ENCODE measurements at places on chromosomes 3 and 15.

GRCh38 chr3:45616158-45616557, 21.6 kb downstream of the LIMD1 start:
- no peak for DNase-seq

- no peak for DNase-seq
Observed at GRCh38 chr15:33161209-33161608, 33.3 kb downstream of the FMN1 start.

- DNase-seq, result no peak
Observed at GRCh38 chr3:104198131-104198530, 1168.6 kb upstream of the ALCAM start.

- no peak for DNase-seq
Observed at GRCh38 chr3:77244981-77245380, 205.1 kb downstream of the ROBO2 start.

GRCh38 chr3:12044860-12045259, 40.7 kb downstream of the SYN2 start:
- peak; percentile 0 for DNase-seq

DNA sequence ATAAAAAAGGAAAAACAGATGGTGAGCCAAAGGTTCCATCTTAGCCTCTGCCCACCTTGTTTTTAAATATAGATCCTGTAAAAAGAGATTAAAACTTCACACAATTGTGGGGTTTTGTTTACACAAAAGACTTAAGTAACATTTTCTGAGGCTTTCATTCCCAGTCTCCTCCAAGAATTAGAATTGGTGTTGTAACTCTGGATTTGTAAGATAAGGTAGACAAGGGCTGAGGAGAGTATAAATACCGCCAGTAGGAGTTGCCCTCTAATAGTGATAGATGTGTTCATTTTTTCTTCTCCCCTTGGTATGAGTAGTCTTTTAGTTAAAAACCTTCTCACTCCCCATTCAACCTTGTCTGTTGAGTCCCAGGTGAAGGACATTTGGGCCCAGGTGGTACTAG, 8.5 kb downstream of the MINDY2 start:
- DNase-seq, result no peak

- DNase-seq, result peak; percentile 75
Observed at GRCh38 chr3:170809007-170809974, 60.7 kb downstream of the RPL22L1 start.

DNA sequence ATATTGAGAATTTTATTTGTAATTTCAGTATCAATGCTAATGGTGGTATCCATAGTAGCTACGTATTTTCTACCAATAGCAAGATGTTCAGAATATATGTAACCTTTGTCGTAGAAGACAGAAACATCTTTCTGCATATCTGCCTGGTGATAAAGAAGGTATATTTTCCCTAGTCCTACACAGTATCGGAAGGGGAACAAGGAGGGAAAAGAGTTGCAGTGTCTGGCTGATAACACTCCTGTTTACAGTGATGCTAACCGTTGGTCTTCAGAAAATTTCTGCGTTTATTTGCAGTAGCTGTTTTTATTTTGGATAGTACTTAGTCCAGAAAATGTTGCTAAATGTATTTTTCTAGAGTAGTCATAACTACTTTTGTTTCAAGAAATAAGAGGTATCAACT, 25.2 kb downstream of the TSC22D2 start:
- DNase-seq, result no peak

- DNase-seq, result no peak
Observed at GRCh38 chr3:82085851-82086475, 324.5 kb upstream of the GBE1 start.

DNA sequence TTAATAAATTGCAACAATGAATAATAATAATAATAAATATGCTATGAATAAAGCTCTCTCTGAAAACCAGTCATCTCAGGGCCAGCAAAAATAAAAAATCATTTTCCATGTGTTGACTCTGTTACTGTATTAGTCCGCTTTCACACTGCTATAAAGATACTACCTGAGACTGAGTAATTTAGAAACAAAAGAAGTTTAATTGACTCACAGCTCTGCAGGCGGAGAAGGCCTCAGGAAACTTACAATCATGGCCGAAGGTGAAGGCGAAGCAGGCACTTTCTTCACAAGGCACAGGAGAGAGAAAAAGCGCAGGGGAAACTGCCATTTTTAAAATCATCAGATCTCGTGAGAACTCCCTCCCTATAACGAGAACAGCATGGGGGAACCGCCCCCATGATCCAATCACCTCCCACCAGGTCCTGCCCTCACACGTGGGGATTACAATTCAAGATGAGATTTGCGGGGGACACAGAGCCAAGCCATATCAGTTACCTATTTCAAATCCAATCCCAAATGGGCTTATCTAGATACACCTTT, 224.1 kb downstream of the IGSF11 start:
- DNase-seq, result no peak

- DNase-seq, result no peak
Observed at GRCh38 chr15:60695713-60696522, 217.0 kb upstream of the ICE2 start.

- no peak for DNase-seq
Observed at GRCh38 chr3:115989684-115990421, 366.5 kb downstream of the GAP43 start.

GRCh38 chr15:77636209-77636608, 3.5 kb upstream of the LINGO1 start:
- DNase-seq, result no peak

DNA sequence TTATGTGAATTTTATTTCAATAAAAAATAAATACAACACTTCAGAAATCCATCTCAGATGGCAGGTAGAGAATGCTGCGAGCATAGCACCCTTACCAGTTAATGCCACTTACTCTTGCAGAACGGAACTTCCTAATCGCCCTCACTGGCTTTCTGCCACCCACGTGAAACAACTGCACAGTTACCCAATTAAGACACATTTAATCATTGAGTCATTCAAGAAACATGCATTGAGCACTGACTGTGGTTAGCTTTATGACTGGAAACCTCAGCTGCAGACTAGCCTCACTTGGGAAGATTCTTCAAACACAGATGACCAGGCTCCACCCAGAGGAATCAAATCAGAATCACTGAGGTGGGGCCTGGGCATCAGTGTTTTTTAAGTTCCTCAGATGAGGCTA, 5.6 kb upstream of the MFGE8 start:
- no peak for DNase-seq

GRCh38 chr3:158839966-158840365, 38.1 kb downstream of the MFSD1 start:
- no peak for DNase-seq

DNA sequence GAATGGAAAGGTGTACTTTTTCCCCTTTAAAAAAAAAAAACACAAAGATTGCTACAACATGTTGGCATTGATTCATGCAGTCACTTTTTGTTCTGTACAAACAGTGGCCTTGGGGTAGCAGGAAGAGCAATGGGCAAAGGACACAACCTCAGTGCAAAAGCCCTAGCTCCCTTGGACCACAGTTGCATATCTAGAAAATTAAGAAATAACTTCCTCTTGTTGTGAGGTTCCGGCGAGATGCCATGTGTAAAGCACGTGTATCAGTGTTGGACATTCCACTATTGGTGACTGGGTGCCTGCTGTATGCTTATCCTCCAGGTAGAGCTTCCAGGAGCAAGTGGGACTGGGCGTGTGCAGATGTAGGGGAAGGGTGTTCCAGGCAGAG, 164.5 kb downstream of the THSD4 start:
- DNase-seq, result no peak

GRCh38 chr3:34229876-34230275, 431.4 kb downstream of the PDCD6IP start:
- DNase-seq, result no peak

- no peak for DNase-seq
Observed at GRCh38 chr15:74592222-74592621, 23.4 kb upstream of the CLK3 start.

DNA sequence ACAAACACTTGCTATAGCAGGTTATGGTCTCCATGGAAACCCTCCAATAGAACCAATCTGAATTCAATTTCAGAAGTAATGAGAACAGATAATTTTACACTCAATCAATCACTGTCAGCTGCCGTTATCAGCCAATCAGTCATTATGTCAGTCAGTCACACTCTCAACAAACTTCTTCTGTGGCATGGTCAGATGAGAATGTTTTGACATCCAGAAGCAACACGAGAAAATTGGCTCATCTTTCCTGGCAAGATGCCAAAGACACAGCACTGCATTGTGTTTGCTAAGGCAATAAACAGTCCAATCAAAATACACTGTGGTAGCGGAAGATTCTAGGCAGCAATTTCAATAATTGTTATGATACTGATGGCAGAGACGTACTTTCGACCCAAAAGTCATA, 190.7 kb downstream of the RORA start:
- DNase-seq, result no peak

- peak; percentile 40 for DNase-seq
Observed at GRCh38 chr3:13650210-13651056, 101.5 kb downstream of the FBLN2 start.

DNA sequence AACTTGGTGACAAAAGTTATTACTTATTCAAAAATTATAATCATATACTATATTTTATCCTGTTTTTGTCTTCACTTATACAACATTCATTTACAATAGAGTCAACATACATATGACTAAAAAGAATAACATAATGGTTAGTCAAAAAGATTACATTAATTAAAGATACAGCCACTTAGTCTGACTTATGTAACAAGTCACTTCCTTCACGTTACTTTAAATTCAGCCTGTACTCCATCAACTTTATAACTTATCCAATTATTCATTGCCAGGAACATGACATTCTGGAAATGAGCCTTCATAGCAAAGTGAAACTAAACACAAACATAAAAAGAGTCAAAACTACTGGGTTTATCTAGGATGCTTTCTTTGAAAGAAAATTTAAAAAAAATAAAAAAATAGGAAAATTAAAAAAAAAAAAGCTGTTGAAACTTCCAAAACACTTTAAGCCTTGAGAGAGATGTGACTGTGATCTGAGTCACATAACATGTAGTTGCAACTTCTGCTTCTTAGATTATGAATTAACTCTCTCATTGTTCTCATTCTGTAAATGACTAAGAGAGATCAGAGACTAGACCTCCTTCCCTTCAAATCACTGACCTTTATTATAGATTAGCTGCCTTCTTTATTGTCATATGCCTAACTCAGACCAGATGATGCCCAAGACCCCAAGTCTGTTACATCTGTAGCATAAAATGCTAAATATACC, 107.8 kb downstream of the MYRIP start:
- DNase-seq, result no peak

DNA sequence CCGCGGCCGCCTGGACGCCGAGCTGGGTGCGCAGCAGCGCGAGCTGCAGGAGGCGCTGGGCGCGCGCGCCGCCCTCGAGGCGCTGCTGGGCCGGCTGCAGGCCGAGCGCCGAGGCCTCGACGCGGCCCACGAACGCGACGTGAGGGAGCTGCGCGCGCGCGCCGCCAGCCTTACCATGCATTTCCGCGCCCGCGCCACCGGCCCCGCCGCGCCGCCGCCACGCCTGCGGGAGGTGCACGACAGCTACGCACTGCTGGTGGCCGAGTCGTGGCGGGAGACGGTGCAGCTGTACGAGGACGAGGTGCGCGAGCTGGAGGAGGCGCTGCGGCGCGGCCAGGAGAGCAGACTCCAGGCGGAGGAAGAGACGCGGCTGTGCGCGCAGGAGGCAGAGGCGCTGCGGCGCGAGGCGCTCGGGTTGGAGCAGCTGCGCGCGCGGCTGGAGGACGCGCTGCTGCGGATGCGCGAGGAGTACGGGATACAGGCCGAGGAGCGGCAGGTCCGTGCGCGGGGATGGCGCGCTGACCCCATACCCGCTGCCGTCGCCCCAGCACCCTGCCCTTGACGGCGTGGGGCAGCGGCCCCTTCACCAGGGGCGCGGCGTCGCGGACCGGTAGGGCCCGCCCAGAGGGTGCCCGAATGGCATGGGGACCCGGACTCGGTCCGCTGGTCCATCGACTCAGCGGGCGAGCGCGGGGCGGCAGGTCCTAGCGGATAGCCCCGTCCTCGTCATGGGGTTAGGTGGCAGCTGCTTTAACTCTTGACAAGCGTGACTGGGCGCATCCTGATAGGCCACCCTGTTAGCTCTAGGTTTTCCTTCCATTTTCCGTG, 848 bp downstream of the SYNM start:
- peak; percentile 48 for DNase-seq

GRCh38 chr3:159637883-159638542, 350.6 kb upstream of the IL12A start:
- DNase-seq, result no peak

GRCh38 chr3:31240466-31240865, 292.3 kb upstream of the STT3B start:
- no peak for DNase-seq

- no peak for DNase-seq
Observed at GRCh38 chr3:174826069-174826468, 33.1 kb upstream of the NAALADL2 start.

DNA sequence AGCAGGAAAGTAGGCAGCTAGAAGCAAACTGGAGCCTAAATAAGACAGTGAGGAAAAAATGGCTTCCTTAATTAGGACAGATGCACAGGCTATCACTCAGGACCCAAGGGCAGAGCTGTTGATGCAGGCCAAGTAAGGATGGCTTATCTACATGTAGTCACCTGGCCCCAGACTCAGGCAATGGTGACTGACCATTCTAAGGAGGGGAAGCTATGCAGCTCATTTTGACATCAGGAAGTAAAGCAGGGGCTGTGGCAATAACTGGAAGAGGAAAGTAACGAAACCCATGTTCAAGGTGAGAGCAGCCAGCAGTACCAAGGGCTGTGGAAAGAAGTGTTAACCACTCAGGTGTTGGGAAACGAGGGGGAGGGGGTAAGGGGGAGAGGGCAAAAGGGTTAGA, 16.2 kb downstream of the ACAD11 start:
- no peak for DNase-seq

DNA sequence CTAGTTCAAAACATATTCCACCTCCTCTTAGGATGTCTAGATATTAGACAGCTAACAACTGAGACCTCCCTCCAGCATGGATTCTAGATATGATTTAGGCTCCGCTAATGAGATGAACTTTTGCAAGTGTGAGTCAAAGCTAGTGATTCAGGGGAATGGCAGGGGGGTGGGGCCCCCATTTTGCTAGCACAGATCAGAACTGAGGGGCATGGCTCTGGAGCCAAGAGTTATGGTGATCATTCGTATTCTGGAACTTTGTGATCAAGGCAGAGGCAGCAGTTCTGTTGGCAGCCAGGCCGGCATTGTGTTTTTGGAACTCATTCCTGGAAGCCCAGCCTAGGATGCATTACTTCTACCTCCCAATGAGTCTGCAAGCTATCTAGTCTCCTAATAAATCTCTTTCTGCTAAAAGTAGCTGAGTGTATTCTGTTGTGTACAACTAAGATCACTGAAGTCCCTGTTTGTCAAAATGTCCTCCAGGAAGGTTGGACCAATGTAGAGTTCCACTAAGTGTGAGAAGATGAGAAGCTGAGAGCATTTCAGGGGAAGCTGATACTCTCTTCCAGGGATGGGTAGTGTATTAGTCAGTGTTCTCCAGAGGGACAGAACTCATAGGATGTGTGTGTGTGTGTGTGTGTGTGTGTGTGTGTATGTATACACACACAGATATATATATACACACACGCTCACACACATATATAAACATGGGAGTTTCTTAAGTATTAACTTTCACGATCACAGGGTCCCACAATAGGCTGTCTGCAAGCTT, 312.7 kb downstream of the TLE3 start:
- no peak for DNase-seq

DNA sequence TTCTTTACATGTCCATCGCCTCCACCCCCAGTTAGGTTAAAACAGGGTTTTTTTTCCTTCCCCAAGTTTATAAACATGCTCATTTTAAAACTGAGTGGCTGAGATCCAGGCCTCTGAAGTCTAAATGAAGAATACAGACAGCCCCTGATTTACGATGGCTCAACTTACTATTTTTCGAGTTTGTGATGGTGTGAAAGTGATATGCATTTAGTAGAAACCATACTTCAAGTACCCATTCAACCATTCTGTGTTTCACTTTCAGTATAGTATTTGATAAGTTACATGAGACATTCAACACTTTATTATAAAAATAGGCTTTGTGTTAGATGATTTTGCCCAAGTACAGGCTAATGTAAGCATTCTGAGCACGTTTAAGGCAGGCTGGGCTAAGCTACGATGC, 30.5 kb upstream of the GNB5 start:
- DNase-seq, result no peak

All from NCI-H774 (cell line).